ENCODE measurements at places on chromosomes 3 and 15.
A peak's percentile ranks its signal among the peaks of the same experiment; 100 is the strongest.

DNA sequence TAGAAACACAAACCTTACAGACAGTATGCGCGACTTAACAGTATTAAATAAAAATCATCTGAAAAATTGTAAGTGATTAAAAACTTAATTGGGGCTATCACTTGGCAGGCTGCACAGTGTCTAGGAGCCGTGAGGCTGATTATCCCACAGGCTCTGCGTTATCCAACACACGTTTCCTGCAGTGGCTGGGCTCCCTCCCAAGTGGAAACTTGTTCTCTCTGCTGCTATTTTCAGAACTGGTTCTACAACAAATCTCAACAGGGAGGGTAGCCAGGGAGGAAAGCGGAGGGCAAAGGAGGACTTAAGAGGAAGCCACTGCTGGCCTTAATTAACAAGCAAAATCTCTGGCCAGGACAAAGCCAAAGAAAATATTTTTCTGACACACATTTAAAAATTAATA is 555.2 kb downstream of the MAGI1 start:
- peak; percentile 83 for DNase-seq

DNA sequence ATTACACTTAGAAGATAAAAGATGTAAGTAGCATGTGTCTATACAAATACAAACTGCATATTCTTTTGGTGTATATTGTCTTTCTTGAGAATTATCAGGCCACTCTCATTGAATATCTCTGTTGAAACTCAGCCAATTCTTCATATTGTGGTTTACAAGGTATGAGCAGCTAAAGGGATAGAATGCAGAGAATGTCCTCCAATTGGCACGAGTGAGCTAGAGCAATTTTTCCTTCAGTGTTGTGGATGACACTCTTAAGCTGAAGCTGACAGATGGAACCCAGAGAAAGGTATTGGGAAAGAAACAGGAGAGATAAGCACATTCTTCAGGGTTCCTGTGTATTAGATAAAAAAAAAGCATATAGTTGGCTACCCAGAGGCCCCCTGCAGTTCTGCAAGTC is 453.1 kb downstream of the EPHA3 start:
- no peak for DNase-seq

GRCh38 chr3:25585361-25586166 is 79.1 kb downstream of the TOP2B start:
- no peak for DNase-seq

- no peak for DNase-seq
Observed at GRCh38 chr3:182246870-182247269, 535.1 kb downstream of the SOX2 start.

GRCh38 chr3:135895734-135896121 is 69.8 kb upstream of the PPP2R3A start:
- no peak for DNase-seq

- DNase-seq: peak; percentile 68
Observed at GRCh38 chr15:40906991-40907802, 12.9 kb downstream of the VPS18 start.

DNA sequence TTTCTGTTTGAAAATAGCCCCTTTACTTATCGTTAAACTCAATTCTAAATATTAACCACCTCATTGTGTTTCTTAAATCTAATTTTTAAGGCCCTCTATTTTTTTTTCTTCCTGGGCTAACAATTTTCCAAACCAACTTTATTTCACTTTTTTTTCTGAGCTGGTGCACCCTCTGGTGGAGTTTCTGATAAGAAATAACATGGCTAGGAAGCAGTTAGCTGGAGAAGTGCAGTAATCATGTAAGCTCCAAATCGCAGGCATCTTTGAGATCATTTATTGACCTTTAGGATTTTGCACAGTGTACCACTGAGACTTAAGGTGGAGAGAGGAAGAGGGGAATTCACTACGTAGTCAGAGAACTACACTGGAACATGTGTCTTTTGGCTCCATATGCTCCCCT is 6.4 kb downstream of the TMEM207 start:
- no peak for DNase-seq

GRCh38 chr3:56633181-56633580 is 49.9 kb downstream of the TASOR start:
- DNase-seq: no peak
